Smooth muscle cell of trachea (primary cell): ENCODE measurements at places on chromosomes 4 and X. TPM values are rescaled to one million over a fixed set of nuclear protein-coding genes. Genes with fewer than 3 reads are reported as not detected.

MAP7D2 gene
- total RNA-seq = under 0.01 TPM in 2 replicates

NXT2 gene
- 9.8 and 19.9 TPM in 2 replicates for total RNA-seq

RBM47 gene
- 1.0 and 1.3 TPM in 2 replicates for total RNA-seq

GRIA3 gene
- 3.3 and 3.6 TPM in 2 replicates for total RNA-seq

SULT1E1 gene
- total RNA-seq = 0.44 TPM in 1 of 2 replicates, not detected in the other

SHISA3 gene
- total RNA-seq = 0.17 and 0.73 TPM in 2 replicates

CHST7 gene
- 17.0 and 36.1 TPM in 2 replicates for total RNA-seq

FDCSP gene
- not detected in 2 replicates for total RNA-seq

HPSE gene
- total RNA-seq = 0.50 and 1.6 TPM in 2 replicates

TEC gene
- 1.5 and 3.8 TPM in 2 replicates for total RNA-seq

DOK7 gene
- total RNA-seq = 0.17 TPM in 1 of 2 replicates, not detected in the other

ALAS2 gene
- total RNA-seq = not detected in 2 replicates

DSPP gene
- total RNA-seq = not detected in 2 replicates

GSX2 gene
- not detected in 2 replicates for total RNA-seq

BMX gene
- 0.73 TPM in 1 of 2 replicates, not detected in the other for total RNA-seq

XKRX gene
- 0.15 and 0.17 TPM in 2 replicates for total RNA-seq

MAOB gene
- total RNA-seq = 2.5 and 7.7 TPM in 2 replicates

IL1RAPL2 gene
- 0.15 and 0.17 TPM in 2 replicates for total RNA-seq

SERPINA7 gene
- not detected in 2 replicates for total RNA-seq

PAGE2B gene
- total RNA-seq = not detected in 2 replicates

KIAA0232 gene
- total RNA-seq = 21.5 and 21.7 TPM in 2 replicates

NRK gene
- 0.17 and 0.87 TPM in 2 replicates for total RNA-seq

ADH7 gene
- 0.83 and 2.0 TPM in 2 replicates for total RNA-seq

JCHAIN gene
- total RNA-seq = 3.6 and 5.8 TPM in 2 replicates

ASB9 gene
- 1.2 and 2.5 TPM in 2 replicates for total RNA-seq

TLR3 gene
- 3.2 and 7.8 TPM in 2 replicates for total RNA-seq

TMEM35A gene
- 22.3 and 37.9 TPM in 2 replicates for total RNA-seq

PHOX2B gene
- total RNA-seq = not detected in 2 replicates

TEX13D gene
- not detected in 2 replicates for total RNA-seq

MAGEA2 gene
- total RNA-seq = not detected in 2 replicates

CWH43 gene
- total RNA-seq = not detected in 2 replicates

SPANXD gene
- total RNA-seq = not detected in 2 replicates

RTL9 gene
- 0.17 and 0.29 TPM in 2 replicates for total RNA-seq

NEIL3 gene
- total RNA-seq = 4.0 and 11.5 TPM in 2 replicates

SSX1 gene
- not detected in 2 replicates for total RNA-seq

GPR173 gene
- 5.8 and 6.3 TPM in 2 replicates for total RNA-seq

ARSJ gene
- 28.0 and 31.4 TPM in 2 replicates for total RNA-seq

CSAG3 gene
- total RNA-seq = not detected in 2 replicates

ZNF674 gene
- 6.0 TPM in 2 replicates for total RNA-seq

XK gene
- total RNA-seq = under 0.01 TPM in 2 replicates

SPANXA1 gene
- total RNA-seq = not detected in 2 replicates

SPATA18 gene
- total RNA-seq = 15.4 and 44.8 TPM in 2 replicates

GYG2 gene
- 4.5 and 9.3 TPM in 2 replicates for total RNA-seq

NPY2R gene
- not detected in 2 replicates for total RNA-seq

WAS gene
- total RNA-seq = 0.17 TPM in 1 of 2 replicates, not detected in the other

MAML3 gene
- 2.3 TPM in 2 replicates for total RNA-seq
